ENCODE measurements at places on chromosomes 16 and 17.

DNA sequence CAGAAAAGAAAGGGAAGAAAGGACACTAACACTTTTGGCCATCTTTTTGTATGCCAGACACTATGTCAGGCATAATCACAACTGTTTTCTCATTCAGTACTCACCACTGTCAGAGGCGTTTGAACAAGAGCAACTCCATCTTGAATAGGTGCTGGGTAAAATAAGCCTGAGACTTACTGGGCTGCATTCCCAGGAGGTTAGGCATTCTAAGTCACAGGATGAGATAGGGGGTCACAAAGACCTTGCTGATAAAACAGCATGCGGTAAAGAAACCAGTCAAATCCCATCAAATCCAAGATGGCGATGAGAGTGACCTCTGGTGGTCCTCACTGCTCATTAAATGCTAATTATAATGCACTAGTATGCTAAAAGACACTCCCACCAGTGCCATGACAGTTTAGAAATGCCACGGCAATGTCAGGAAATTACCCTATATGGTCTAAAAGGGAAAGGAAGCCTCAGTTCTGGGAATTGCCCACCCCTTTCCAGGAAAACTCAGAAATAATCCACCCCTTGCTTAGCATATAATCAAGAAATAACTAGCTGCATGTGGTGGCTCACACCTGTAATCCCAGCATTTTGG, 14.9 kb upstream of the LYRM9 start:
- no peak for DNase-seq

GRCh38 chr16:88610909-88611812, 27.2 kb upstream of the IL17C start:
- DNase-seq = no peak

- no peak for DNase-seq
Measured at GRCh38 chr17:17182598-17183136, 23.5 kb downstream of the PLD6 start.

DNA sequence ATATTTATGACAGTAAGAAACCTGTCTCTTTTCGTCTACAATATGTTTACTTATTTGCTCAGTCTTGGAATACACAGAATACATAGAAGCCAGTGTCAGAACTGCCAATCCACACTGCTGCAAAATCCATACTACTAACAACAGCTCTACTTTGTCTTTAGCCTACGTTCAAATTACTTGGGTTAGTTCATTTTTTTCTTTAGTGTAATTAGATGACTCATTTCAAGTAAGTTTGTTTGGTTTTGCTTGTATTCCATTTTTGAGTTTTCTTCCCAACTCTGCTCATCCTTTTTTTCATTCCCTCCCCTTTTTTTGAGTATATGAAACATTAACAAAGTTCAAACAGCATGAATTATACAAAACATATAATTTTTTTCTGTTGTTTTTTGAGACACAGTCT, 16.9 kb downstream of the CMC2 start:
- no peak for DNase-seq

GRCh38 chr16:9425236-9425635, 333.8 kb downstream of the HAPSTR1 start:
- DNase-seq = no peak

- no peak for DNase-seq
Measured at GRCh38 chr17:79083191-79083971, 8.8 kb downstream of the ENGASE start.

DNA sequence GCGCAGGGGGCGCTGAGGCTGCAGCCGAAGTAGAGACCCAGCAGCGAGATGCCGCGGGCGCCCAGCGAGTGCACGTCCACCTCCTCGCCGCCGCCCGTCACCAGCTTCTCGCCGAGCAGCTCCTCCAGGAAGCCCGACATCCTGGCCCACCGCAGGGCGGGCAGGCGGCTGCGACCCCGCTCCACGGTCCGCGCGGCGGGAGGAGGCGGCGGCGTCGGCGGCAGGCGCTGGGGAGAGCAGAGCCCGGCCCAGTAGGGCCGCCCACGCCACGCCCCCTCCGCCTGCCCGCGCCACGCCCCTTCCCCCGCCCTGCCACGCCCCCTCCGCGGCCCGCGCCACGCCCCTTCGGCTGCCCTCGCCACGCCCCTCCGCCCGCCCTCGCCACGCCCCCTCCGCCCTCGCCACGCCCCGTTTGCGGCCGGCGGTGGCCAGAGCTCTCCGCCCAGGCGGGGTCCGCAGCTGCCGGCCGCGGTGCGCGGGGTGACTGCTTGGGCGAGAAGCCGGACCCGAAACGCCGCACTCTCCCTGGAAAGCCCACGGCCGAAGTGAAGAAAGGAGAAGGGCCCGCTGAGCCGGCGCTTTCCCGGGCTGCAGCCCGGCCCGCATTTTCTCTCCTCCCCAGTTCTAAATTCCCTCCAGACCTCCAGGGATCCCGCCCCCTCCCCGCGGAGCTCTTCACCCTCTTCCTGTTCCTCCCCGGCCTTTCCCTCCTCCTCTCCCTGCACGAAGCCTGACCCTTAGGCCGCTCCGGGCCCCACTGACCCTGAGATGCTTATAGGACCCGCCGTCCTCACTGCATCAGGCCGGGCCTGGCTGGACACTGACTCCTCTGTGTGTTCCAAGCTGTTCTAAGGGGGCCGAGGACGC, at the start of gene NXN:
NXN (minus strand) TSS at position 238 of the 867 bp plus-strand sequence.
- DNase-seq = peak; percentile 74

GRCh38 chr17:78219396-78220150, 5.5 kb downstream of the BIRC5 start:
- no peak for DNase-seq

DNA sequence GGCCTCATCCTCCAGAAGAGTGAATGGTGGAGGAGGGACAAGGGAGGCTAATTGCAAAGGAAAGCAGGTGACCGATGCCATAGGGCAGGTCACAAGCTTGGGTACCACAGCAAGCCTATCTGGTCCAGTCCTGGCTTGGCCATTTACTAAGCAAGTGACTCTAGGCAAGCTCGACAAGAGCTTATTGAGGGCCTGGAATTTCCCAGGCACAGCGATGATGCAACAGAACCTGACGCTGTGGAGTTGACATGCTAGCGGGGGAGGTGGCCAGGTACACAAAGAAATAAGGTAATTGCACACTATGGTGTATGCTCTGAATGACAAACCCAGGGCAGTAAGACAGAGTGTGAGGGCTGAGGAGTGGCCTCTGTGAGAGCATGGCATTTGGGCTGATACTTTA, 98.5 kb downstream of the PGS1 start:
- DNase-seq = no peak

- no peak for DNase-seq
Measured at GRCh38 chr16:67961551-67961957, 6.9 kb downstream of the SLC12A4 start.

DNA sequence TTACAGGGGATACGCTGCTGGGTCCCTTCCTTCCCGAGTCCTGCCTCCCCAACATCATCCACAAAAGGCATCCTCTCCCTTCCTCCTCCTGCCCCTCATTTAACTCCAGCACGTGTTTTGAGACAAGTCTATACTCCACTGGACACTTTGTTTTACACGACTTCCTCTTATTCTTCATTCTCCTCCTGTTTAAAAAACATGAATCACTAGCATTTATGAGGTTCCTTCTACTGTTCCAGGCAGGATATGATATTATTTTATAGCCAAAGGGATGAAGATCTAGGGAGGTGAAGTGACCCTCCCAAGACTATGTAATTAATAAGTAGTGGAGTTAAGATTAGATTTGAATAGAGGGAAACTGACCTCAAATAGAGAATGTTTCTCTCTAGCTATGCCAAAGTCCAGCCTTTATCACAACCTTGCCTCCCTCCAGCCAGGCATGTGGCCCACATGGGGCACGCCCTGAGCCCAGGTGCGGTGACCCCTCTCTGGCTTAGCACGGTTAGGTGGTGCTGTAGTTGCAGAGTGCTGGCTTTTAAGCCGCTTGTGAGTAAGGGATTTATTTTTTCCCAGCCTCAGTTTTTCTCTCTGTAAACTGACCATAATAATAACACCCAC, 1.3 kb upstream of the HSD17B2 start:
- DNase-seq = no peak

DNA sequence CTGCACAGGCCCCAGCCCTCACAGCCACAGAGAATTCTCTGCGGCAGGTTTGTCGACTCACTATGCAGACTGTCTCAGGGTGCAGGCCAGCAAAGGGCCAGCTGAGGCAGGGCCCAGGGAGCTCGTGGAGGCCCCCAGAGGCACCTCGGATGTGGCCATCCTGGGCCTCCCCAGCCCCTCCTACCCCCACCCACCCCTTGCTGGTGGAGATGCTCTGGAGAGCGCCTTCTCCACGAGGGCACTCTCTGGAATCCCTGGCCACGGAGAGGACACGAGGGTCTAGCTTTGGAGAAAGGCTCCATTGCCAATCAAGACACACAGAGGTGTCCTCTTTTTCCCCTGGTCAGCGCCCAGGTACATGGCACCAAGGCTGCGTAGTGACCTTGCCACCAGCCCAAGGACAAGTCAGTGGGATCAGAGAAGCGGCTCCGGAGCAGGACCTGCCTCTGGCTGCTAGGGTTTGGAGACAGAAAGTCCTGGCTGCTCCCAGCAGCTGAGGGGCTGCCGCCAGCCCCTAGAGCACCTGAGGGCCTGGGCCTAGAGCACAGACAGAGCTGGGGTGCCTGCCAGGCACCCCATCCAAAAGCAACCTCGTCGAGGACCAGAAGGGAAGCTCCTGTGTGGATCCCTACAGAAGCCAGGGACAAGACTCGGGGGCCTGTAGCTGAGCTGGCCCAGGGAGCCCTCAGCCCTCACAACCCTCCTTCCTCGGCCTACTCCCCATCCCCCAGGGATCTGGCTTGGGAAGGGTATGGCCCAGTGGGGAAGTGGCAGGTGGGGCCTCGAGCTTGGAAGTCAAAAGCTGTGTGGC, 18.7 kb downstream of the ARL2BP start:
- DNase-seq = no peak

- no peak for DNase-seq
Measured at GRCh38 chr17:58351182-58351581, 819 bp downstream of the SUPT4H1 start.

DNA sequence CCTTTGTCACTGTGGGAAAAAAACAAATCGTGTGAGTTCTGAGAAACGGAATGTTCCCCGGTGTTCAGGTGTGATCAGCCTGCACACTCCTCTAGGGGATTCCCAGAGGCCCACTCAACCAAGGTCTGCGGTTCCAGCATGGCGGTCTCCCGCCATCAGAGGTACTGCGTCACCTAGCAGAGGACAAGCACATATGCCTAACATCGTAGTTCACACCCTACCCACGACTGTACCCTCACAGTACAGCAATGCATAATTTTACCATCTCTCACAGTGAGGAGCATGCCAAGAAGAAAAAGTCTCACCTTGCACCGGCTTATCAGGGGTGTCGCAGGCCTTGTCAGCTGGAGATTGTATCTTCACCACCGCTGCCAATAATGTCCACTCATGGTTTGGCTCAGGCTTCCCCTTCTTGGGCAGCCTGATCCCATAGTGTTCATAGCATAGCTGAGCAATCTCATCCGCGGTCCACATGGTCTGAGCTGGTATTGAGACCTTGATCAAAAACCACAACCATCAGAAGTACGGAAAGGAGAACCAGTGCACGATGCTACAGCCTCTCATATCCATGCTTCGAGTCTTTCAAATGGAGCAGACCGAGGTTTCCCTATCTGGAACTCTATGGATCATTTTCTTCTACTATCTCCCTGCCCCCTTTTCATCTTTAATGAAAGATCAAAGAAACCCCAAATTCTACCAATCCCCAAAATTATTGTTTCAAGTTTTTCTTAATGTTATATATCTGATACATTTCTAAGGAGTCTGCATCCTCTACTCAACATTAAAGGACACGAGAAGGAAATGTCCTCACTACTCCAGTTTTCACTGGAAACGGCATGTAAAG, 2.5 kb downstream of the ADAT1 start:
- no peak for DNase-seq

DNA sequence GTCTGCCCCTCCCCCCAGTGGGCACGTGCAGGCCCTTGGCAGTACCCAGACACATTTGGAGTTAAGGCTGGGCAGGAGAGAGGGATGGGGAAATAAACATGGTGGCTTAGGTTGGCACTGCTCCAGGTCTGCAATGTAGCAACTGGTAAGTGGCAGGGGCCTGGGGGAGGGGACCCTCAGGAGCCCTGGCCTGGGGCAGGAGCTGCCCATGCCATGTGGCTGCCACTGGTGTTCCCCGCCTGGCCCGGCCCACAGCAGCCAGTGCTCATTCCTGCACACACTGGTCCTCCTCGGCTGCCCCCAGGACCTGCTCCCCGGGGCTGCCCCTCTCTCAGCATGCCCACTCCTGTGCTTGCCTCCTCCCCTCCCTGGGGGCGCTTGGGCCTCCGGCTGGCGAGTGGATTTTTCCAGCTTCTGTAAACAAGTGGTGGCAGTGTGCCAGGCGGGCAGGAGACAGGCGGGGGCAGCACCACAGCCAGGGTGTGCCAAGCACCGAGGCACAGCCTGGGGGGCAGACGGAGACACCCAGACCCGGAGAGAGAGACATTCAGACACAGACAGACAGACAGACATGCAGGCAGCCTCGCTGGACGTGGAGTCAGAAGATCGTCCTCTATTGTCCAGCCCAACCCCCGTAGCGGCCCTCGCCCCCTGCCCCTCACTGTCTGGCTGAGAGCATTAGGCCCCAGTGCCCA, 9.4 kb downstream of the THRA start:
- no peak for DNase-seq

DNA sequence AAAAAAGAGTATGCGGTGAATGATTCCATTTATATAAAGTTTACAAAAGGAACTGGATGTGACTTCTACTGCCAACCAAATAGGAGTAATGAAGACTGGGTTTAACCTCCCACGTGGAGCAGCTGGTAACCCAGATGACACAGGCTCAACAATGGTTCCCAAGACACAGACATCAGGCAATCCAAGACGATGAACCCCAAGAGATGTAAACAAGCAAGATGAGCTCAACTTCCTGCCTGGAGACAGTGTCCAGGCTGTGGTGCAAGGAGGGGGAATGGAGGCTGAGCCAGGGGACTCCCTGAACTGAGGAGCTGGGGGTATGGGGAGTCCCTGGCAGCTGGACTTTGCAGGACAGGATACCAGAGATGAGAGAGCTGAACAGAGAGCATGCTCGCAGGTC, 104.7 kb downstream of the LITAF start:
- DNase-seq = no peak

DNA sequence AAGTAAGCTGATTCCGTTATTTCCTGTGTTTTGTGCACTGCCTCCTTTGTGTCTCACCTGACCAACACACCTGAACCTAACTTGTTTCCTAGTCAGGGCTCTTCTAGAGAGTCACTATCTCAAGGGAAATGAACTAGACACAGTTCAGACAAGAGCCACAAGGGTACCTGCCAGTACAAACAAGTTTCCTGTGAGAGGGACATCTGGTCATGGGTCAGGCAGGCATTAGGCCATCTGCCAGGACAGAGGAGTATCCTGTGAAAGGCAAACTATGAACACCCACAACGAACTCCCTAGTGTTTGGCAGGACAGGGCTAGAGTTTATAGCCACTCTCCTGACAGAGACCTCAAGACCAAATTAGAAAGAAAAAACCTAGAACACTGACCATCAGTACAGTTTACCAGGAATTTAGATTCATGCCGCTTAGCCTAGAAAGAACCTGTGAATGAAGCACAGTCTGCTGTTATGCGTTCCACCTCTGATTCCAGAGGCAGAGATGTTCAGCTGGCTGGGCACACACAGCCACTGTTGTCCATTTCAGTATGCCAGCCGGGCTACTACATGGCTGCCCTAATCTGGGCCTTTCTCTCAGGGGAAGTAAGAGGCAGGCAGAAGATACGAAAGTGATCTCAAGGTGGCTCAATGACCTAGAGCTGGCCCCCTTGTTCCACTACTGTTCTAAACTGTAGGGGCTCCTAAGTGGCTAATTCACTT, 20.7 kb upstream of the GLG1 start:
- DNase-seq = no peak

Data from activated CD8-positive, alpha-beta memory T cell treated with anti-CD3 and anti-CD28 coated beads for 1 hour (primary cell).